Ascending aorta (tissue), 2 donors: ENCODE measurements at places on chromosomes 3 and 15. TPM values are rescaled to one million over a fixed set of nuclear protein-coding genes. Genes with fewer than 3 reads are reported as not detected.

The SMCO1 gene
- not detected for total RNA-seq

The KY gene
- total RNA-seq: 0.43 TPM

DNA sequence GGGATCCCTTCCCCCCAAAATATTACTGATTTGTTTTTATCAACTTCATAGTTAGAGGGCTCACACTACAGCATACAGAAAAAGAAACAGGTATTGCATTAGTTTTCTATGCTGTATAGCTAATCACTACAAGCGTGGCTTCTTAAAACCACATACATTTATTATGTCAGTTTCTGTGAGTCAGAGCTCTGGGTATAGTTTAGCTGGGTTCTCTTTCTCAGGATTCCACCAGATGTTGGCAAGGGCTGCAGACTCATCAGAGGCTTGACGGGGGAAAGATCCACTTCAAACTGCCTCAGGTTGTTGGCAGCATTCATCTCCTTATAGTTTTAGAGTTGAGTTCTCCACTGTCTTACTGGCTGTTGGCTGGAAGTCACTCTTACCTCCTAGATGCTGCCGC lies 328.0 kb downstream of the NLGN1 start:
- DNase-seq: no peak
- no peaks in the 10 kb centered on the region for H3K36me3 ChIP-seq
- H3K27me3 ChIP-seq: no peaks in the 10 kb centered on the region
- H3K4me1 ChIP-seq: no peaks in the 10 kb centered on the region
- no peak overlapping the region for H3K27ac ChIP-seq

DNA sequence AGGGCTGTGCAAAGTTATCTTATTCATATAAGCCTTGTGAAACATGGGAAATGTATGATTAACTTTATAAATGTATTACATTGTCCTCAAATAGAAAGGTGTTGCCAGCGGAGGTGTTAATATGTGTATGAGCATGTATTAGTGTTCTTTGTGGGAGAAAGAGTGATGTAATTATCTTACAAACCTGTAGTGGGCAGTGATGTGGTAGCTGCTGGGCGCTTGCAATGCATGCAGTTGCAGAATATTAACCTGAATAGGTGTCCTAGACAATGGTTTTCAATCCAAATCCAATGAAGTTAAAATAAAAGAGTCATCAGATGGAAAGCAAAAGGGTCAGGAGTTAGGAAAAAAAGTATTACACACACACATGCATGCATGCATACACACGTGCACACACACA lies 881.3 kb upstream of the CADM2 start:
- no peaks in the 10 kb centered on the region for H3K27me3 ChIP-seq
- DNase-seq: no peak
- no peaks in the 10 kb centered on the region for H3K36me3 ChIP-seq
- no peaks in the 10 kb centered on the region for H3K4me1 ChIP-seq

GRCh38 chr3:195704433-195704999 lies 16.3 kb upstream of the MUC20 start:
- H3K4me3 ChIP-seq: no peak overlapping the region
- no peaks in the 10 kb centered on the region for H3K27me3 ChIP-seq
- DNase-seq: no peak
- no peak overlapping the region for H3K27ac ChIP-seq

- H3K27ac ChIP-seq: no peak overlapping the region
- no peak overlapping the region for H3K4me3 ChIP-seq
- H3K27me3 ChIP-seq: no peaks in the 10 kb centered on the region
- DNase-seq: no peak
These were observed 200.0 kb upstream of the UBE2E2 start for GRCh38 chr3:23002836-23003732.
